ENCODE measurements at places on chromosomes 4 and X.
A peak's percentile ranks its signal among the peaks of the same experiment; 100 is the strongest.

- no peak for DNase-seq
These were observed 27.6 kb downstream of the ANXA10 start for GRCh38 chr4:168119890-168120289.

DNA sequence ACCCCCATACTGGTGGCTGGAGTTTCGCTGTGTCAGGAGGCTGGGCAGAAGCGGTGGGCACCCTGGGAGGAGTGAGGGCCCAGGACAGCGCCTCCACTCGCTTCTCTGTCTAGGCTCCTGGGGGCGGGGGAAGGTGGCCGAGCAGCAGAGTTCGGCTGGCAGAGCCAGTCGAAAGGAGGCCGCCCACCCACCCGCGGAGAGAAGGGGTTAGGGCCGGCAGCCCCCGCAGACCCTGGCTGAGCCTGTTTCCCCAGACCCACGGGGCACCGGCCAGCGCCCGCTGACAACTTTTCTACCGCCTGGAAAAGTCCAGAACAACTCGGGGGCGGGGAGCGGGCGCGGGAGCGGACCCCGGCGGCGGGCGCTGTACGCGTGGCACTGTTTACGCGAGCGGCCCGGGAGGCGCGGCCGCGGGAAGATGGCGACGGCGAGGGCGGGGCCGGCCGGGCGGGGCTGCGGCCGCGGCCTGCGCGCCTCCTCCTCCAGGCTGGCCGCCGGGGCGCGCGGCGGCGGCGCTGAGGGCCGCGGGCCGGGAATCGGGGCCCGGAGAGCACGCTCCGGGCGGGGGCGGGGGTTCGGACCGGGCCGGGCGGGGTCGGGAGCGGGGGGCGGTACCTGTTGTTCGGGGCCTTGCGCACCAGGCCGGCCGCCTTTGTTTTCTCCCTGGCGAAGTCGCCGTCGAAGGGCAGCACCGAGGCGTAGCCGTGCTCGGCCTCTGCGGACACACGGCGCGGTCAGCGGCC lies 628 bp downstream of the MXD4 start:
- DNase-seq = peak; percentile 48

- no peak for DNase-seq
These were observed 586.6 kb downstream of the C4orf33 start for GRCh38 chr4:129682586-129682985.

- DNase-seq = no peak
These were observed 4.6 kb downstream of the SHROOM2 start for GRCh38 chrX:9790866-9791265.

DNA sequence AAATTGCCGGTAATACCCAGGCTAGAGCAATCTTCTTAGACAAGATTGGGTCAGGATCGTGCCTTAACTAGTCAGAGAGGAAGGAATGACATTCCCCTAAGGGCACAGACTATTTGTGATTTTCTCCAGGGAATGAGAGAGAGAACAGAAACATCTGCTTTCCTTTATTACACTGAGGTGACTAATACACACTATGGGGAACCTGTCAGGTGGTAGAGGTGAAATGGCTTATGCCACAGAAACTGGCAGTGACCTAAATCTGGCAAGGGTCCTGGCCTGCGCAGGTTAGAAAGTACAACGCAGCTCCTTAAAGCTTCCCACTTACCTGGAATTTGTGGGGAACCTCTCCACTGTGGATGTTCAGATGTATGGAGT lies 16.6 kb upstream of the HPGD start:
- DNase-seq = no peak

- no peak for DNase-seq
These were observed 26.9 kb downstream of the SLC2A9 start for GRCh38 chr4:9994246-9994847.

DNA sequence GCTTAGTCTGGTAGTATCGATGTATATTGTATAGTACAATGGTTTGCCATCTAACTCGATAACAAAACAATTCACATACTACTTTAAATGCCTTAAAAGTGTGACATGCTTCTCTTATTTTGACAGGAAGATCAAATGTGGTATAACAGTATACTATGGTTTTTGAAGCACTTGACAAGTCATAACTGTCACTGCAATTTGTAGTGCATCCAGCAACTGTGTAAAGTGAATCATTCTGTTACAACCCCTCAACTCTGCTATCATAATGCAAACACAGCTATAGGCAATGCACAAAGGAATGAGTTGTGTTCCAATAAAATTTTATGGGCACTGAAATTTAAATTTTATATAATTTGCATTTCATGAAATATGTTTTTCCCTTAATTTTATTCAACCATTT lies 14.0 kb downstream of the RAP1GDS1 start:
- DNase-seq = no peak

- DNase-seq = no peak
These were observed 208.2 kb downstream of the PARM1 start for GRCh38 chr4:75141162-75141561.

DNA sequence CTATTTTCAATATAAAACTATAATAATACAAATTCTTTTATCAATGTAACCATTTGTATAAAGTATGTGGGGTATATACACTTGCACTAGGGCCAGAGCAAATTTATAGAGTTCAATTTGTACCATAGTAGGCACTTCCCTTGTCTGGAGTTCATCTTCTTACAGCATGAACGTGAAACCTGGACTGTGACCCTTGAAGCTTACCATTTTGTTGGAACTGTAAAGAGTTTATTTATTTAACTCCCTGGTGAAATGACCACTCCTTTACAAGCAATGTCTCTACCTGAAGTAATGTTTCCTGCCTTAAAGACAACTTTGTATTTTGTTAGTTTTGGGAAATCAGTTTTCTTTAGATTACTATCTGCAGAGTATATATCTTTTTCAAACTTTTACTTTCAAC lies 188.2 kb downstream of the ARAP2 start:
- no peak for DNase-seq

DNA sequence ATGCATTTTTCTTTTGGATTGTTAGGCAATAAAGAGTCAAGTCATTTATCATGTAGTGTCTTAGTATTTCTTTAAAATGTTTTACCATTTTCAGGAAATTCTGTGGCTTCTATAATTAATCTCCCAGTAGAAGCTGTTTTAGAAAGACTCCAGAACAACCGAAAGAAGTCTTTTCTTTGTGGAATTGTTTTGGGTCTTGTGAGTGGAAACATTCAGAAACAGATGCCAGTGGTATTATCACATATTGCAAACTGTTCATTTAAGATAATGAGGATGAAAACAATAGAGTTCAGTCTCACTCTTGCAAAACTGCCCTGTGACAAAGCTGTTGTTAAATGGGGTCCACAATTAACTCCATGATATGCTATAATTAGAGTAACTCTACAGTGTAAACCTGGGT lies 211.2 kb upstream of the KIT start:
- DNase-seq = peak; percentile 7

DNA sequence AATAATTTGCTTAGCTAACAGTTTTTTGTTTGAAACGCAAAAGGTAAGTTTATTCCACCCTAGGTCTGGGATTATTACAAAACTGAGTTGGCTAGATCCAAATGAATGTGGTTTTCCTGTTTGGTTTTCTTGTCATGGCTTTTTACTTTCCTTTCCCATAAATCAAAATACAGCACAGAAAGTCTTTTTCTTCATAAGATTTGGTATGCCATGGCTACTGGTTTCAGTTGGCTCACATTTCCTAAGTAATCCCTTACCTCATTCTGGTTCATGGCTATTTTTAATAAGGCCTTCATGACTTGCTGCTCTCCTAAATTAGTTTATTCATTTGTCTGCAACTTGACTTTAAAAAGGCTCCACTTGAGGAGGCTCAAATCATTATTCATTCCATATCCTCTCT lies 12.9 kb upstream of the PAK3 start:
- peak; percentile 16 for DNase-seq

DNA sequence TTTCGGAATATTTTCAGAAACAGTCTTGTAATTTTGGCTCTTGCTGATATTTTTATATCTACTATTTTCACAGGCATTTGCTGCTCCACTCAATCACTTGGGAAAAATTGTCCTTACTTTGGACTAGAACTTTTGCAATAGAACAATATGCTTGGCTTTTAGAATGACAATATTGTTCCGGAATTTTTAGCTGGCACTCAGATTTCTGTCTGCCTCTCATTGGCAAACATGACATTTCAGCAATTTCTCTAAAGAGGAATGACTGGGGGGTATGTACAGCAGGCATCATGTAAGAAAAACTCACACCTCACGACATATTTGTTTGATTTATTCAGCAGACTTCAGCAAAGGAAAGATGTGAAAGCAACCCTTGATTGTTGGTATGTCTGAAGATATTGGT lies 243.6 kb upstream of the GPRIN3 start:
- peak; percentile 21 for DNase-seq

GRCh38 chr4:165476214-165477098 lies 97.6 kb downstream of the CPE start:
- DNase-seq = peak; percentile 63

- peak; percentile 11 for DNase-seq
These were observed 2.7 kb downstream of the ADGRL3 start for GRCh38 chr4:61202638-61203435.

GRCh38 chr4:55512922-55513571 lies 33.7 kb downstream of the CLOCK start:
- no peak for DNase-seq

DNA sequence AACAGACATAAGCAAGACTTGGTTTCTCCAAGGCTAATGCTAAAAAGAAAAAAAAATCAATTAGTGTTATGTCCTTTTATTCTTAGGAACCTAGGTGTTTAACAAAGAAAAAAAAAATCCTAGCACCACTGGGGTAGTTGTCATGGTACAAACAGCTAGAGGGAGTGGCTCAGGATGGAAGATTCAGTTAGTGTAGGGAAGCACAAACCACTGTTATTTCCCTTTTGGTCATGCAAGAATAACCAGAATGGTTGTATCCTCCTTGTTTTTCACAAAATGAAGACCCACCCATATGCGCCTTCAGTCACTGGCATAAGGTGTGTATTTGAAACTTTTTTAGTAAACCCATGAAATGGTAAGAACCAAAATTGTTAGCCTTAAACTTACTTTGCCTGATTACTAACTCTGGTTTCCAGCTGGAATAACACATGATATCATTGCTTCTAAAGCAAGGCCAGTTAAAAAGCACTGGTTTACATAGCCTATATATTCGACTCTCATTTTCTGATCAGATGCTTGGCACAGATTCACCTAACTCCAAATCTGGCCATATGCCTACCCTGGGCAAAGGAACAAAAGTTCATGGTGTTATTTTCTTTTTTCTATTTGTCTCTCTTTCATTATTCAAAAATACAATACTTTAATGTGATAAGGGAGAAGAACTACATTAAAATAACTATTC lies 132.6 kb downstream of the SCFD2 start:
- no peak for DNase-seq

Measured in fibroblast of pulmonary artery (primary cell).